ENCODE measurements at places on chromosomes 2 and 18.

GRCh38 chr18:24877546-24877945 is 417.1 kb downstream of the HRH4 start:
- no peak for DNase-seq

- DNase-seq = no peak
These were observed 17.0 kb downstream of the BABAM2 start for GRCh38 chr2:27907547-27907946.

DNA sequence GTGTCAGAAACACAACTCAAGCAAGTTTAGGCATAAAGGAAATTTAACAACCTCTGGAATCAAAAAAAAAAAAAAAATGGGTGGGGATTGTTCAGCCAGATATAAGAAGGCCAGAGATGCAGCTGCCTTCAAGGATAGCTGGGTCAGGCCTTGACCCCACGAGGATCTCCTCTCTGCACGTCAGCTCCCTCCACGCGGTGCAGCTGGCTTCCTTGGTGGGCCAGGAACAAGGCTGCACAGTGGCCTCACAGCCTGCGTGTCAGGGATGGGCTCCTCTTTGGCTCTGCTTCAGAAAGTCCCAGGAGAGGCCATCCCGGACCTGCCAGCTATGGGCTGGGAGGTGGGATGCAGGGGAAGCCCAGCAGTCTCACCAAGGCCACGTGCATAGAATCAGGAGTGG is 55.5 kb downstream of the TIMM21 start:
- DNase-seq = no peak

- DNase-seq = no peak
These were observed 69.7 kb downstream of the TBC1D8 start for GRCh38 chr2:101081375-101081907.

- no peak for DNase-seq
These were observed 217.3 kb upstream of the HS6ST1 start for GRCh38 chr2:128535953-128536352.

- DNase-seq = no peak
These were observed 593 bp downstream of the ZNF514 start for GRCh38 chr2:95158891-95159619.

DNA sequence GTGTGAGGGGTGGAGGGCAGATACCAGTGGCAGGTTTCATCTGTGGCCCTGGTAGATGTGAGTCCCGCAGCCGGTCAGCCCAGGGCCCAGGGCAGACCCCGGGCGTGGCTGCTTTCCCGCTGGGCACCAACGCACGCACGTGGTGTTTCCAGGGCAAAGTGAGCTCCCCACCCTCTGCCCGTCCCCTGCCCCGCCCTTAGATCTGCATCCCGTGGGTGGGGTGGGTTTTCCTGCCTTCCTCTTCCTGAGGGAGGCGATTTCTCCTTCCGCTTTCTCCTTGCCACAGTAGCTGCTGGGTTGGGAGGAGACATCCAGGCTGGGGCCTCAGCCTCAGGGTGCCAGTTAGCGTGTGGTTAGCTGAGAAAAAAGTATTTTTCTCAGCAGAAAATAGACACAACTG is 49.6 kb downstream of the ODC1 start:
- no peak for DNase-seq

GRCh38 chr2:169366066-169366465 is 3.7 kb upstream of the LRP2 start:
- no peak for DNase-seq

- no peak for DNase-seq
These were observed 317.8 kb upstream of the FANCL start for GRCh38 chr2:58558881-58559280.

- DNase-seq = no peak
These were observed 109.5 kb downstream of the RTN4 start for GRCh38 chr2:54940723-54941122.

GRCh38 chr18:74662622-74663021 is 65.0 kb downstream of the ZNF407 start:
- no peak for DNase-seq

- no peak for DNase-seq
These were observed 52.4 kb upstream of the B3GNT7 start for GRCh38 chr2:231343006-231343710.

GRCh38 chr18:4987452-4988405 is 209.3 kb downstream of the AKAIN1 start:
- DNase-seq = no peak

DNA sequence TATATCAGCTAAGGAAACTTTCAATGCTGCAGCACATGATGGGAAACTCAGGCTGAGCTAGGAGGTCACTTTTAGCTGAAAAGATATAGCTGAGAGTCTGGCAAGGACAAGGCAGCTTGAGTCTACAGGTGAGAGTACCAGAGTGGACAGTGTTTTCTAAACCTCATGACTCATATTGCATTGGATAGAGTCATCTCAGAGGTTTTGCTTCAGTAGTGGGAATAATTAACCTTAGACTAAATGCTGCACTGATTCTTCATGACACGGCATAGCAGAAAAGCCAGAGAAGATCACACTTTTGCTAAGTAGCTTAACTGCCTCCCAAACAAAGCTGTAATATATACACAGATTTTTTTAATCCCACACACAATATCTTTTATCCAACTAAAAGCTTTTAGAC is 865.0 kb upstream of the CDH2 start:
- peak; percentile 33 for DNase-seq

- DNase-seq = no peak
These were observed 49.3 kb downstream of the GREB1 start for GRCh38 chr2:11582862-11583752.

- no peak for DNase-seq
These were observed 1231.2 kb upstream of the CELF4 start for GRCh38 chr18:38796762-38797161.

DNA sequence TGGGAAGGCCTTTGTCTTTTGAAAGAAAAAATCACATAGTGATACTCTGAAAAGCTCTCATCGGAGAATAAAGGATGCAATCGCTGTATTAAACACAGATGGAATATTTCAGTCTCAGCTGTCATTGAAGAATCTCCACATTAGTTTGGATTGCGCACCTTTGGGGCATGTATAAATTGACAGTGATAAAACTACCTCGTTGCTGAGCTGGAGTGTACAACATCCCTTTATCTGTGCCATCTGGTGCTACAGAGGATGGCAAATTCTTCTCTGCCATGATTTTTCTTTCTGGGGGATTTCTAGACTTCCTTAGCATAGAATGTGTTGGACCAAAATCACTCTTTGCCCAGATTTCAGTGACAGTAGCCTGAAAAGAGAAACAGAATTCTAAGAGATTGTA is 185.3 kb downstream of the PARD3B start:
- no peak for DNase-seq

DNA sequence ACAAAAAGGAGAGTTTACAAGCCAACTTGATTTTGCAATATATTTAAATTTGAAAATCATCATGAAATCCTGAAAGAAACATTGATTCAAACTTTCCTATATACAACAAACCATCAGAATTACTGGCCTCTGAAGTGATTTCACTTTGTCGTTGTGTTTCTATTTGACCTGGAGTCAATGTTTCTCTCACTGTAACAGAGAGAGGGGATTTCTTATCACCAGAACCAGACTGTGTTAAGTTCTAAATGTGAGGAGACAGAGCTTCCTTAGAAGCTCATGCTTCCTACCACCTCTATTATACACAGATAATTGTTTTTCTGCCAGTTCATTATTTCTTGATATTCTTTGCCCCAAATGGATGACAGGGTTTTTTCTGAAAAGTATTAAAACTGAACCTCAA is 245.0 kb upstream of the RND3 start:
- no peak for DNase-seq
